ENCODE measurements at places on chromosomes 7 and 10.

DNA sequence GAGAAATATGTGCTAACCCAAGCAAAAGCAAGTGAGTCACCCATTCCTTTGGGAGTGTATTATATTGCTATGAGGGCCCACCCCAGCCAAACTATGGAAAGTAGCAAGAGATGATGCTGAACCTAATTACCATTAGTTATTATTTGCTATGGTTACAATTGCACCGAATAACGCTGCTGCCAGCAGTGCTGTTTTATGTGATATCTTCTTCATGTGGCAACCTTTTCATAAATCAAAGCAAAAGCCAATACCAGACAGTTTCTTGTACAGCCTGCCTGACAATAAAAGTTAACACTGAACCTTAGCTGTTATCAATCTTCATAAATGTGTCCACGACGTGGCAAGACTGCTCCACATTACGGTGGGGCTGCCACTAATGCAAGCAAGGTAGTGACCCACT is 241.7 kb upstream of the PLXNA4 start:
- DNase-seq: no peak

GRCh38 chr10:28105561-28105960 is 106.7 kb upstream of the ODAD2 start:
- DNase-seq: no peak

GRCh38 chr7:99073839-99074446 is 70.0 kb downstream of the SMURF1 start:
- DNase-seq: no peak

DNA sequence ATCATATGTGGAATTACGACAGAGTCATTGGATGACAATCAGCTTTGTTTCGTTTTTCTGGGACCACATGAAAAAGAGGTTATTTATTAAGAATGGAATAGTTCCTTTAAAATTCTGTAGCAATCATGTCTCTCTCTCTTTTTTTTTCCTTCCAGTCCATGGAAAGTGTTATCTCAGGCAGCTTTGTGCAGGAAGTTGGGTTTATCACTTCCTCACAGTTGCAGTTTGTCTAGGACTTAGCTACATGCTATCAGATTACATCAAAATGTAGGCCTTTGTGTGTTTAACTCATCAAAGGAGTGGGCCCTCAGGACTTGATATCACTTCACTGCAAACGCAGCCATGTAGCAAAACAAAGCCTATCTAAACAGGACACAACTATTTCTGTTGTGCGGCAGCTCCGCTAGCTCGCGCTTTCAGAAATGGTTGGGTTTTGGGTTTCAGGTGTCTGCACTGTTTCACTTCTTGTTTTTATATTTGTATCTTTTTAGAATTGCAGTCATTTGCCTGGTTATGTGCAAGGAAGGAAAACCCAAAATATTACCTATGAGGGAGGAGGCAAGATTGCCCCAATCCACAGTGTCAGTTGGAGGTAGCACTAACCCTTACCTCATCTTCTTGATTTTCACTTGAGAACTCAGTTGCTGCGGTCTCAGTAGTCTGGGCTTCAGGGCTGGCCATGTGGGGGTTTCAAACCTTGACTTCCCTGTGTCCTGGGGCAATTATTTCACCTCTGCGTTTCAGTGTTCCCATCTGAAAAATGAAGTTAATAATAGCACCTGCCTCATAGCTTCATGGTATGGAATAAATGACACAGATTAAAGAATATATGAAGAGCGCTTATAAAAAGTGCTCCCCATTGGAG is 66.7 kb downstream of the HHEX start:
- DNase-seq: no peak

DNA sequence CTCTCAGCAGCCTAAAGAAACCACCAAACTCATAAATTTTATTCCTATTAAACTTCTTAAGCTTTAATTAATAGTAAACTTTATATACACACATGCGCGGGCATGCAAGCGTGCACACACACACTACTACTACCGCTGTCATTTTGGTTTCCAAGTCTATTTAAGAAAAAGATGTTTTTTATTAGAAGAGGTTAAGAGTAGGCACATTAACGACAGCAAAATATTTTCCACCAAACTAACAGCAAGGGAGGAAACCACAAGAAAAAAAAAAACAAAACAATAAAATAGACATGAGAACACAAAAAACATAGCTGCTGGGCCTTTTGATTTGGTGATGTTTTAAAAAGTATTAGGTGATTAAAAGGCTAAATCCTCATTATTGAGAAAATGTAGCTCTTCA is 28.6 kb downstream of the RTKN2 start:
- DNase-seq: no peak

DNA sequence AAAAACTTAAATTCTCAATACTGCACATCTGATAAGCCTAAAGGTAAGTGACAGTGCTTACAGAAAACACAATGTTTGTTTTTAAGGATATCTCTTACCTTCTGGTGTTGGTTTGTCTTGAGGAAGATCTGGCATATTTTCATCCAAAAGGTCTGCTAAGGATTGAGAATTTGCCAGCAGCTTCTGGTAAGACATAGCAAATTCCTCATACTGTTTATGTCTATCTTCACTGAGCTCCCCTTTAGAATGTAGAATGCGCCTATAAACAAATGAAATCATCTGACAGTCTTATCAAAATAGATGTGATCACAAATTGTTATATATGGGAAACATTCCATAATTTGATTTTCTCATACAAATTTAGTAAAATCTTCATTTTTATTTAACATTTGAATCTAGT is 28.7 kb downstream of the UPF2 start:
- no peak for DNase-seq

DNA sequence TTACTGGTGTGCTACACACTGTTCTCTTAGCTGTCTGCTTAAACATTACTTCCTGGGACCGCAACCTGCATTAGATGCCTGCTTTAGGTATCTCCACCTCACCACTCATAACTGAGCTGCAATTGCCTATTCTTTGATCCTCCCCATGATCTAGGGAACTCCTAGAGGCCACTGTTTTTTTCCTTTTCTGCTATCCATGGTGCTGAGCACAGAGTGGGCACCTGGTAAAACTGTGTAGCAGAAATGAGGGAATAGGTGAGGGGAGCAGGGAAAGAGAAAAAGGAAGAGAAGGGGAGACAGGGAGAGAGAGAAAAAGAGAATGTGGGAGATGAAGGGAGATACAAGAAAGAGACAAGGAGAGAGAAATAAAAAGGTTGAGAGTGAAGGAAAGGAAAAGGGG is 434.9 kb downstream of the ADRA2A start:
- DNase-seq: no peak

GRCh38 chr7:85001495-85002345 is 185.1 kb downstream of the SEMA3D start:
- DNase-seq: no peak

- DNase-seq: no peak
These were observed 8.7 kb downstream of the PDSS1 start for GRCh38 chr10:26706206-26706605.

DNA sequence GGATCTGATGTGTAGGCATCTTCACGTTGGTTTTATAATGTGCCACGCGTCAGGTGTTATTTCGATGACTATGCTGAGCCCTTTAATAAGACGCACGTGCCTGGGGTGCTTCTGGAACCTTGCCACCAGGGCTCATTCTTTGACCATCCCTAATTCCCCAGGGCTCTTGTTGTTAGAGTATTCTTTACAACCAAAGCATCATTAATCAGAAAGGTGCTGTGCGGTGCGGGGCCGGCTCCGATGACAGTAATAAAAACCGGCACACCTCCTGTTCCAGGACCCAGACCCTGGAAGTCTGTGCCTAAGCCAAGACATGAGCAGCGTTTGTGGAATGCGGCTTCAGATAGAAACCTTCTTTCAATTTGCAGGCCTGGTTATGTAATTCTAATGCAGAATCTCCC is 58.4 kb downstream of the MGMT start:
- no peak for DNase-seq

GRCh38 chr7:158371856-158372255 is 215.8 kb downstream of the PTPRN2 start:
- DNase-seq: no peak

DNA sequence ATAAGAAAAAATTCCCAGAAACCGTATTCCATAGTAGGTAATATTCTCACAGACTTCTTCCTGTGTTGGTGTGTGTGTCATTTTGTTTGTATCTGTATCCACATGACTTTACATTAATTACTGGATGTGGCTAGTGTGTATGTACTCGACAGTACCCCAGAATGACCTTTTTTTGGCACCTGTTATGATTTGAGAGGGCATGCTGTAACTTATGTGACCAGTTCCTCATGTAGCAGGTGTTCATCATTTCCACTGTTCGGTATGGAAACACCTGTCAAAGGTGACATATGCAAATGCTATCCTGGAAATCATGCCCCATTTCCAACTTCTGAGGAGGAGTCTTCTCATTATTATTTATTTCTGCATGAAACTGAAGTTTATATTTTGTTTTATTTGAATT is 89.3 kb downstream of the ZMYND11 start:
- DNase-seq: no peak

- no peak for DNase-seq
These were observed 5.0 kb upstream of the REEP3 start for GRCh38 chr10:63516207-63516606.

GRCh38 chr10:110529596-110530011 is 31.9 kb downstream of the DUSP5 start:
- no peak for DNase-seq

- DNase-seq: no peak
These were observed 190.0 kb upstream of the LYZL2 start for GRCh38 chr10:30819341-30820181.

- DNase-seq: no peak
These were observed 332.0 kb downstream of the RPS24 start for GRCh38 chr10:78365694-78366093.
